ENCODE measurements at places on chromosomes 6 and 20. TPM values are rescaled to one million over a fixed set of nuclear protein-coding genes. Genes with fewer than 3 reads are reported as not detected.

- DNase-seq: no peak
Observed at GRCh38 chr20:36152261-36152660, 2.3 kb upstream of the EPB41L1 start.

DNA sequence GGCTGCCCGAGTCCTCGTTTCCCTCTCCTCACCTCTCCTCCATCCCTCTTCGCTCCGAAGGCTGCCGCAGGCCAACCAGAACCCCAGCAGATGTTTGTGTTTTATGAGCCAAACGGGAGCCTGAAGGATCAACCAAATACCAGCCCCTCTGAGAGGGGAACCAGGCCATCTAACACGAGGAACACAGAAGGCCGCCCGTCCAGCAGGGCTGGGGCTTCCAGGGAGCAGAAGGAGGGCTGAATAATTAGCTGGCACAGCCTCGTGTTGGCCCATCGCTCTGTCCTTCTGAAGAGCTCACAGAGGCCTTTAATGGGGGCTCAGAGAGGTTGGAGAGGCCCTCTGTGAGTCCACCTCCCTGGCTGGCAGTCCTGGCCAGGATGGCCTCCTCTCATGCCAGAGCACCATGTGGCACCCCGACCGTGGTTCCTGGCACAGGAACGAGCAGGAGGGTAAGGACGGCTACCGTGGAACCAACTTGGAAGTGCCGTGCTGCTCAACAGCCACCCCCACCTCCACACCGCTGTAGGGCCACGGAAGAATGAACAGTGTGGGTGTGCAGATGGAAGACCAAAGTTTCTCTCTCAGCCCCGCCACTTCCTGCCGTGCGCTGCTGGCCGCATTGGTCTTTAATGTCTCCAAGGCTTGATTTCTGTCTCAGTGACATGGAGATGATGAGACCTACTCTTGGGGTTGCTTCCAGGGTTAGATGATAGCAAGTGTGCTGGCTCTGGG is 155.2 kb downstream of the SCML4 start:
- DNase-seq: peak; percentile 76

- no peak for DNase-seq
Observed at GRCh38 chr20:329851-330232, 4.5 kb downstream of the SOX12 start.

- DNase-seq: no peak
Observed at GRCh38 chr6:1242446-1242845, 69.5 kb upstream of the FOXQ1 start.

DNA sequence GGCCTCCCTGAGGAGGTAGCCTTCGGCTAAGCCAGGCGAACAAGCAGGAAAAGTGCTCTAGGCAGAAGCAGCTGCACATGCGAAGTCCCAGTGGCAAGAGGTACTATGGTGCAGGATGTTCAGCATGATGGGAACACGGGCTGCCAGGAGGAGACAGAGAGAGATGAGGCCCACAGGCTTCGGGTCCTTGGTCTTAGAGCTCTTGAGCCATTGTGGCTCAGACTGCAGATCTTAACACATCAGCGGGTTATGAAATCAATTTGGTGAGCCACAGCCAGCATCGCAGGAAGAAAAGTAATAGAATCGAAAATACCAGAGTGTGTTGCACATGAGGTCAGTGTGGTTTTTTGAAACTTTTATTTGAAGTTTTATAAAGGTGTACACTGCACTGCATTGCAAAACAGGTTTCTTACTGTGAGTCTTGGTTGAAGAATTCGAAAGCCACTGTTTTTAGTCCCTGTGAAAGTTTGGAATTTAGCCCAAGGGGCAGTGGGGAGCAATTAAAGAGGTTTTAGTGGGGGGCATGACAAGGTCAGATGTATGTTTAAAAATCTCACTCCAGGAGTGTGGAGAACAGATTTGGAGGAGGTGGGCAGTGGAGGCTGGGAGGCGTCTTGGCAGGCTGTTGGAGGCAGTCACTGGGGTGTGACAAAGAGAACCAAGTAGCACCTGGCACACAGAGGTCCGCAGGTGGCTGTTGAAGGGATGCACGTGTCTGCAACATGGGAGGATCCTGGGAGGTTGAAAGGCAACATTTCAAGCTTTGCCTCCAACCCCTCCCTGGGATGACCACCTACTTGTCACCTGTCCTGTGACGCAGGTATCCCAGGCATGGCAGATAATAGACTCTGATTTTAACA is 69.3 kb downstream of the EYA2 start:
- DNase-seq: no peak

DNA sequence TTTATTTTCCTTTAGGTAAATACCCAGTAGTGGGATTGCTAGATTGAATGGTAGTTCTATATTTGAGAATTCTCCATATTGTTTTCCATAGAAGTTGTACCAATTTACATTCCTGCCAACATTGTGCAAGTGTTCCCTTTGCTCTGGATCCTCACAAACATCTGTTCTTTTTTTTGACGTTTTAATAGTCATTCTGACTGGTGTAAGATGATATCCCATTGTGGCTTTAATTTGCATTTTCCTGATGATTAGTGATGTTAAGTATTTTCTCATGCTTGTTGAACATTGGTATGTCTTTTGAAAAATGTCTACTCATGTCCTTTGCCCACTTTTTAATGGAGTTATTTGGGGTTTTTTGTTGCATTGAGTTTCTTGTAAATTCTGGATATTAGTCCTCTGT is 85.6 kb downstream of the UBE3D start:
- no peak for DNase-seq

DNA sequence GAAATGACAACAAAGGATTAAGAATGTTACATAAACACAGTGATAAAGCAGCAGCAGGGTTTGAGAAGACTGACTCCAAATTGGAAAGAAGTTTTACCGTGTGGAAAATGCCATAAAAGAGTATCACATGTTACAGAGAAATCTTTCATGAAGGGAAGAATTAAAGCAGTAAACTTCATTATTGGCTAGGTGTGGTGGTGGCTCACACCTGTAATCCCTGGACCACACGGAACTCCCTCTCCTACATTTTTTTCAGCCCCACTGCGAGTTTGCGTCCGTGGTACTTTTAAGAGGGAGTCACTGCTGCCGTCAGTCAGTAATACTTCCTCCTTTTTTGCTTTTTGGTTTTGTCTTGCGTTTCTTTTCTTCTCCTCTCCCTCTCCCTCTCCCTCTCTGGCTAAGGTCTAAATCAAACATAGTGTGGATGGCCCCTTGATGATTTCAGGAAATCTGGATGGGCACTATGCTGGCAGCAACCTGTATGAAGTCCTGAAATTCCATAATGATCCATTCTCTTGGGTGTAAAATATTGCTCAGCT is 112.3 kb downstream of the MAN1A1 start:
- no peak for DNase-seq

The HDGFL1 gene
- total RNA-seq: not detected

All from Peyer's patch (tissue), 4 donors.